ENCODE measurements at places on chromosomes 5 and 9.

DNA sequence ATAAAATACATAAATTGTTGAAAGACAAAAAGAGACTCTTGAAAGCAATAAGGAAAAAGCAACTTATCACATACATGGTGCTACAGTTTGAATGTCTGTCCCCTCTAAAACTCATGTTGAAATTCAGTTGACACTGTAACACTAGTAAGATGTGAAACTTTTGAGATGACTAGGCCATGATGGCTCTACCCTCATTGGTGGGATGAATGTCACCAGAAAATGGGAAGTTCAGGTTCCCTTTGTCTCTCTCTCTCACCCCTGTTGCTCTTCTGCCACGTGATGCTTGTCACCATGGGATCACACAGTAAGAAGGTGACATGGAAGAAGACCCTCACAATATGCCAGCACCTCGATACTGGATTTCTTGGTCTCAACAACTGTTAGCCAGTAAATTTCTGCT, 50.3 kb upstream of the SPTLC1 start:
- H3K4me3 ChIP-seq: no peak overlapping the region
- H3K36me3 ChIP-seq: peaks cover 4% of the 10 kb centered on the region
- H3K27ac ChIP-seq: no peak overlapping the region
- H3K4me1 ChIP-seq: no peaks in the 10 kb centered on the region
- DNase-seq: no peak
- peaks cover 5% of the 10 kb centered on the region for H3K27me3 ChIP-seq

DNA sequence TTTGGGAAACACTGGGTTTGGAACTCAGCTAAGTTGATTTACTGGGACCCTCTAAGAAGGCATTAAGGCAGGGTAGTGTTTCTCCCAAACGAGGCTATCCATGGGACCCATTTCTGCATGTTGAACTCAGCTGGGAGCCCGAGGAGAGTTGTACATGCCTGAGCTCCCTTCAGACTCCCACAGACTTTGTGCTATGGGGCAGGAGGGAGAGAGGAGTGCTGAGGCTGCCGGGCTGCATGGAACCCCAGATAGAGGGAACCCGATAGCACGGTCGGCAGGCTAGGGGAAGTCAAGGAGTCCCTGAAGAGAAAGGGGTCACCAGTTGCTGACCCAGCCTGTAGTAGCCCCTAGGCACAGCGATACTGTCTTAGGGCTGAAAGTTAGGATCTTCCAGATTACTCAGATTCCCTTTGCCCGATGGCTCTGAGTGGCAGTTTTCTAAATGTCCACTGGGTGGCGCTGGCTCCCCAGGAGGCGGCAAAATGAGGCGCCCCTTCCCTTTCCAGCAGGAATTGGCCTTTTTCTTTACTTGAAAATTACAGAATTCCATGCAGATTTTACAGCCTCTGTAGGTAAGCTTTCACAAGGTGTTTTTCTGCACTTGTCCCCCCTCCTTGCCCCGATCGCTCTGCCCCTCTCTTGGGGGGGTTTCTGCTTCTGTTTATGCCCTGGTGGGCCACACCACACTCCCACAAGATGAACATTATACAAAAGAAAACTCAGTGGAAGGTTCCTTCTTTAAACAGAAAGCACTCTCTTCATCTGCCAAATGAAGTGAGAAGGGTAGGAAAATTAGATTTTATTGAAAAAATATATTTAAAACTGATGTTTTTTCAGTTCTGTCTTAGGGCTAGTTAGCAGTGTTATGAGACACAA, 17.8 kb downstream of the NANS start:
- no peaks in the 10 kb centered on the region for H3K27me3 ChIP-seq
- peaks cover 9% of the 10 kb centered on the region for H3K4me1 ChIP-seq
- H3K4me3 ChIP-seq: no peak overlapping the region
- H3K27ac ChIP-seq: peak overlapping the region; percentile 67

GRCh38 chr9:116686693-116687073, 422 bp upstream of the TRIM32 start:
- H3K36me3 ChIP-seq: no peaks in the 10 kb centered on the region
- peak overlapping the region; percentile 93 for H3K4me3 ChIP-seq
- peaks cover 46% of the 10 kb centered on the region for H3K4me1 ChIP-seq
- H3K27me3 ChIP-seq: no peaks in the 10 kb centered on the region
- peak overlapping the region; percentile 65 for H3K27ac ChIP-seq

DNA sequence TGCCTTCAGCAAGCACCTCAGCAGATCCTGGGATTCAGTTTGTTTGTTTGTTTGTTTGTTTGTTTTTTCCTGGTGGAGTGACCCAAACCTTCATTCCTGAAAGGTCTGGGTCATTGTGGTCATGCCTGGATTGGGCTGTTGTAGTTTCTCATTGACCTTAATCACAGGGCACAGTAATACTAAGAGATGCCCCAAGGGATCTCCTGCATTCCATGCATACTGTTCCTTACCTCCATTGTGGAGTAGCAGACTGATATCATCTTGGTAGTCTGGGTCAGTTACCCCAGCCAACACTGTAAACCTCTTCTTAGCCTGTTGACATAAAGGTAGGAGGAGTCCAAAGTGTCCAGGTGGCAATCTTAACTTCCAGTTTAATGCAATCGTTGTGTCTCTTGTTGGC, 1466.7 kb upstream of the CDH9 start:
- H3K36me3 ChIP-seq: no peaks in the 10 kb centered on the region
- no peak overlapping the region for H3K27ac ChIP-seq
- no peaks in the 10 kb centered on the region for H3K27me3 ChIP-seq
- no peak for DNase-seq
- no peaks in the 10 kb centered on the region for H3K4me1 ChIP-seq

- no peak for DNase-seq
- no peak overlapping the region for H3K27ac ChIP-seq
- peaks cover 45% of the 10 kb centered on the region for H3K27me3 ChIP-seq
- H3K4me1 ChIP-seq: no peaks in the 10 kb centered on the region
- no peak overlapping the region for H3K4me3 ChIP-seq
Measured at GRCh38 chr5:82593481-82593880, 315.3 kb upstream of the RPS23 start.

DNA sequence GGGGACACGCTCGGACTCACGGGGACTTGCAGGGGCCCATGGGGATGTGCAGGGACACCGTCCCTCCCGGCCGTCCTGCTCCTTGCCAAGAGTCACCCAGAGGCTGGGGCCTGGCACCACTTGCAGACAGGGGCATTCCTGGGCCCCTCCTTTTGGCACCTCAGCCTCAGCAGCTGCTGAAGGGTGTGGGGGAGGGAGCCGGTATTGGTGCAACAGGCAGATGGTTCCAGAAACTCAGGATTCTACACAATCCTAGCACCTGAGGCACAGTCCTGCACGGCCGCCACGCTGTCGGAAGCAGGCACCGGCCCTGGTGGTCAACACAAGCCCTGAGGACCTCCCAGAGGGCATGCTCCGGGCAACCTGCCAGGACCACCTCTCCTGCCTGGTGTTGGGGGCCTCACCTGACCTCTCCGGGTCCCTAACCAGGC, 19.3 kb upstream of the SLC12A7 start:
- peaks cover 8% of the 10 kb centered on the region for H3K4me1 ChIP-seq
- H3K36me3 ChIP-seq: no peaks in the 10 kb centered on the region
- no peak for DNase-seq
- no peak overlapping the region for H3K27ac ChIP-seq
- no peak overlapping the region for H3K4me3 ChIP-seq
- H3K27me3 ChIP-seq: peaks cover 19% of the 10 kb centered on the region
